ENCODE measurements at places on chromosomes 7 and 10.

DNA sequence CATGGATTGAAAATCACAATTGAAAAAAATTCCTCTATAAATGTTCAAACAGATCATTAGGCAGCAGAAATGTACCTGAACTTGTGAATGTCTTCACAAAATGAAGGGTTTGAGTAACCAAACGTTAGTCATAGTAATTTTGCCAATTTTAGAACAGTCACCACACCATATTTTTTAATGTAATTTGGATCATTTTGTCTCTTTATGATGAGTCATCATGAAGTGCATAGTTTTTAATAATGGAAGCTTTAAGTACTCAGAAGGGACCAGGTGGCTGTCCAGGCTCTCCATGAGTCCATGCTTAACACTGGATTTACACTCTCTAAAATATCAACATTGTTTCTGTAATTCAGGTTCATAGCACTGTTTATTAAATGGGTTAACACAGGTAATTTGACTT is 219.2 kb downstream of the ETV1 start:
- no peak for DNase-seq

GRCh38 chr10:15360566-15360965 is 10.5 kb downstream of the FAM171A1 start:
- DNase-seq, result no peak

- DNase-seq, result no peak
Observed at GRCh38 chr7:126213876-126214275, 1038.9 kb downstream of the GRM8 start.

DNA sequence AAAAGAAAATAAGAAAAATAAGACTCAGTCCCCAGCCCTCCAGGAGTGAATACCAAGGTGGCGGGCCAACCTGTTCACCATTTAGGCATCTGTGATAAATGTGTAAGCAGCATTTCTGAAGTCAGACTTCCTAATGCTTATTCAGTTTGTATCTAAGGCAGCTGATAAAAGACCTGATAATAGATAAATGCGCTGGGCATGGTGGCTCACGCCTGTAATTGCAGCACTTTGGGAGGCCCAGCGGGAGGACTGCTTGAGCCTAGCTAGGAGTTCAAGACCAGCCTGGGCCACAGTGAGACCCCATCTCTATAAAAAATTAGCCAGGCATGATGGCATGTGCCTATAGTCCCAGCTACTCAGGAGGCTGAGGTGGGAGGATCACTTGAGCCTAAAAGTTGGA is 103.6 kb downstream of the SPDYE5 start:
- DNase-seq, result no peak

- DNase-seq, result no peak
Observed at GRCh38 chr7:158447506-158448171, 140.0 kb downstream of the PTPRN2 start.

DNA sequence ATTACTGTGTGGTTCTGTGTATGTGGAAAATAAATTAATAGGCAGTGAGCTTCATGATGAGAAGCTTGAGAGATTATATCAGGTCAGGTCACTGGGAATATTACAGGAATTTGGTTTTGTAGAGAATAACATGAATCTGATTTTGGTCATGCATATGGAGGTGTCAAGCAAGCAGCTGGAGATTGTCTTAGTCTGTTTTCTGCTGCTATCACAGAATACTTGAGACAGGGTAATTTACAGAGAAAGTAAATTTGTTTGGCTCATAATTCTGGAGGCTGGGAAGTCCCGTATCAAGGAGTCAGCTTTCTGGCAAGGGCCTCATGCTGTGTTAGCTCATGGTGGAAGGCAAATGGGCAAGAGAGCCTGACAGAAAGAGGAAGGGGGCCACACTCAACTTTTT is 120.7 kb upstream of the FAM3C start:
- DNase-seq, result no peak

GRCh38 chr10:130618647-130619046 is 482.5 kb downstream of the GLRX3 start:
- no peak for DNase-seq

DNA sequence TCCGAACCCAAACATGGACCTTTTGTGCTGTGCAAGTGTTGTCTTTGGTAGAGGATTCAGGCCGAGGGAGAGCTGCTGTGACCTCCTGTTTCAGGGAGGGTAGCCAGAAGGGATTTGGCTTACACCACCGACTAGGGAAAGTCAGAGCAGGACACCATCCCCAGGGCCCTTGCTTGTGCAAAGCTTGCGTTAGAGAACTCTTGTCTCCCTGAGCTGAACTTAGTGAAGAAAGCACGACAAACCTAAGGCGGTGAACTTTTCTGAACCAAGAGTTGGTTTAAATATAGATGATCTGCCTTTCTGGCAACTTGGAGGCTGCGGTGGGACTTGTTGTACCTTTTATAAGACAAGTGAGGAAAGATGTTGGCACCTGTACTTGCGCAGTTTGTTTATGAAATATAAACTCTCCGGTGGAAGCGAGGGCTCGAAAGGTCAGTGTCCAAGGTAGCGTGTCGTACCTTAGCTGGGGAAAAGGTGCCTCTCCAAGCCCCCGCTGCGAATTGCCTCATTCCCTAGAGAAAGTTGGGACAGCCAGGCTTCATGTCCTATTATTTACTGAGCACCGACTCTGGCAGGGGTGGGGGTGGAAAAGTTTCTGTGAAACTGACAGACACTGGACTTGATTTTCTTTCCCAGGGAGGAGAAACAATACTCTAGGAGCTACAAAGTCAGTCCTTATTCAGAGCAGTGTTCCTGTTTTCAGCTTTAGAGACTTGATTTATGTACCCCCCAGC is 31.6 kb downstream of the WBP1L start:
- DNase-seq, result no peak

GRCh38 chr7:117270371-117270770 is 52.5 kb downstream of the WNT2 start:
- no peak for DNase-seq

DNA sequence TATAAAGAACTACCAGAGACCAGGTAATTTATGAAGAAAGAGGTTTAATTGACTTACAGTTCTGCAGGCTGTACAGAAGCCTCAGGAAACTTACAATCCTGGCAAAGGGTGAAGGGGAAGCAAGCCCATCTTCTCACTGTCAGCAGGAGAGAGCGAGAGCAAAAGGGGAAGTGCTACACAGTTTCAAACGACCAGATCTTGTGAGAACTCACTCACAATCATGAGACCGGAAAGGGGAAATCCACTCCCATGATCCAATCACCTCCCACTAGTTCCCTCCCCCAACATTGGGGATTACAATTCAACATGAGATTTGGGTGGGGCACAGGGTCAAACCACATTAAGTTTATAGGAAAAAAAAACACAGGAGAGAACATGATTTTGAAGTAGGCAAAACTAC is 222.1 kb upstream of the SHH start:
- DNase-seq, result no peak

DNA sequence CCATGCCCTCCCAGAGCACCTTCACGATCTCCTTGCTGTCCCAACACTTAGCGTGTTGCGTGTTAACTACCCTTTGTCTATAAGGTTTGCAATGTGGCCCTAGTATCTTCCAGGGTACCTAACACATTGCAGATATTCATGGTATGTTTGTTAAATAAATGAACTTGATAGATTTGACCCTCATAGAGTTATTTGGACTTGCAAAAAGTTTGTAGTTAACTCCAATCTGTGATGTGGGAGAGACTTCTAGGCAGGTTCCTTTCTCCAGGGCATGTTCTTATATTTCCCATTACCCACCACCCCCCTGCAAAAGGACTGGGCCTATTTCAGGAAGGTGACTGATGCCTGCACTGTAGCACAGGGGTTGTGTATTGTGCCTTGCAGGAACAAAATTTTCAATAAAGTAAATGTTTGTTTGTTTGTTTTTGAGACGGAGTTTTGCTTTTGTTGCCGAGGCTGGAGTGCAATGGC is 612 bp downstream of the HILPDA start:
- no peak for DNase-seq

- no peak for DNase-seq
Observed at GRCh38 chr10:31635415-31636065, 293.1 kb downstream of the ARHGAP12 start.
